Hepatocyte (in vitro differentiated cells): ENCODE measurements at places on chromosomes 2 and 18.

GRCh38 chr2:128347701-128348539 lies 29.3 kb upstream of the HS6ST1 start:
- peak overlapping the region; percentile 75 for H3K27ac ChIP-seq
- no peaks in the 10 kb centered on the region for H3K27me3 ChIP-seq
- H3K4me1 ChIP-seq, result peaks cover 14% of the 10 kb centered on the region
- no peaks in the 10 kb centered on the region for H3K36me3 ChIP-seq
- peak; percentile 75 for DNase-seq

DNA sequence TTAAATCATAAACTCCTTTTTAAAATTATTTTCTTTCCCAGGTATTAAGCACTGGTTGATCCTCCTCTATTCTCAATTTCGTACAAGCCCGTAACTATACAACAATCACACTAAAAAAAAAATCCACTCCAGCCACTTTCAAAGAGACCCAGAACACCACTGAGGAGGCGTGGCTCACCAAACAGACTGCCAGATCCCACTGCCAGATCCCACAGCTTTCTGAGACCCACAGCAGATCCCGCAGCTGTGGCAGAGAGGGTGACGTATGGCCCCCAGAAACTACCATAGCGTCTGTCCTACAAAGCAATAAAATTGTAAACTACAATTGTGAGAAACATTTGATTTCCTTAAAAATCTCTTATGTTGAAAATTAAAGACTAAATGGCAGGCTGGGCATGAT lies 230.7 kb upstream of the PXDN start:
- no peaks in the 10 kb centered on the region for H3K36me3 ChIP-seq
- DNase-seq, result no peak
- H3K4me3 ChIP-seq, result no peak overlapping the region
- no peak overlapping the region for H3K27ac ChIP-seq
- peaks cover 9% of the 10 kb centered on the region for H3K4me1 ChIP-seq
- H3K27me3 ChIP-seq, result no peaks in the 10 kb centered on the region

- no peaks in the 10 kb centered on the region for H3K27me3 ChIP-seq
- H3K4me1 ChIP-seq, result no peaks in the 10 kb centered on the region
- H3K36me3 ChIP-seq, result no peaks in the 10 kb centered on the region
- DNase-seq, result no peak
Measured at GRCh38 chr2:24472416-24472815, 18.6 kb upstream of the NCOA1 start.

DNA sequence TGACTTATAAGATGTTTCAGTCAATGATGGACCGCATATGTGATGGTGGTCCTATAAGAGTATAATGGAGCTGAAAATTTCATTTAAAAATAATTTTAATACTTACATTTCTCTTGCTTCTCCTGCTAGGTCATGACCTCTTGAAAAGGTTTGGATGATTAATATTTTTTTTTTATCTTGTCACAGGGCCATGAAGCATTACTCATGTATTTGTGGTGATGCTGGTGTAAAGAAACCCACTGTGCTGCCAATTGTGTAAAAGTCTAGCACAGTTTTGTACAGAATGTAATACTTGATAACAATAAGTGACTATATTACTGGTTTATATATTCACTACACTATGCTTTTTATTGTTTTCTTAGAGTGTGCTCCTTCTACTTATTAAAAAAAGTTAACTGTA lies 124.2 kb upstream of the CELF4 start:
- H3K27ac ChIP-seq, result no peak overlapping the region
- no peak overlapping the region for H3K4me3 ChIP-seq
- DNase-seq, result no peak
- no peaks in the 10 kb centered on the region for H3K4me1 ChIP-seq
- H3K27me3 ChIP-seq, result no peaks in the 10 kb centered on the region
- H3K36me3 ChIP-seq, result no peaks in the 10 kb centered on the region

DNA sequence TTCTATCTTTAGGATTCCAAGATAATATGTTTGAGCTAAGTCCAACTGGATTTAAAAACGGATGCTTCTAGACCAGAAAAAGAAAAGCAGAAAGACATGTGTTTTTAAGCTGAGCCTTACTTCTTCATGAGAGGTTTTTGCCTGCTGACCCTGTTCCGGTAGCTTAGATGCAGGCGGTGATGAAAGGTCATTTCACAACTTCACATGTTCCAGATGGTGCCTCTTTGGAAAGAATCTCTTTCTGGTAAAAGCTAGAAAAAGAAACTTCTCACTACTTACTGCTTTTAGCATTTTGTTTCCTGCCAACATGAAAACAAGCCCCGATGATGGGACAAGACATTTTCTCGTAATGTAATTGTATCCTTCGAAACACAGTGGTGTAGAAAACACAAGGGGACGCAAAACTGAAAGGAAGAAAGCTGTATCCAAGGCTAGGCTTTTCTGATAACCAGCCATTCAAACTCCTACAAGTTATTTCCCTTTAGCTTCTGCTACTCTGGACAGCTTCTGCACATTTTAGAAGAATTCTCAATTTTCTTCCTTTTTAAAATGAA lies 407.3 kb upstream of the LYPD1 start:
- H3K27me3 ChIP-seq, result peaks cover 4% of the 10 kb centered on the region
- H3K27ac ChIP-seq, result peak overlapping the region; percentile 15
- H3K4me3 ChIP-seq, result no peak overlapping the region
- peak; percentile 39 for DNase-seq

- no peak overlapping the region for H3K4me3 ChIP-seq
- DNase-seq, result peak; percentile 63
- H3K4me1 ChIP-seq, result peaks cover 28% of the 10 kb centered on the region
- no peaks in the 10 kb centered on the region for H3K36me3 ChIP-seq
Measured at GRCh38 chr18:3044931-3045698, 32.2 kb upstream of the LPIN2 start.

- H3K36me3 ChIP-seq, result no peaks in the 10 kb centered on the region
- peak overlapping the region; percentile 92 for H3K27ac ChIP-seq
- H3K4me1 ChIP-seq, result no peaks in the 10 kb centered on the region
- peak overlapping the region; percentile 88 for H3K4me3 ChIP-seq
Measured at GRCh38 chr18:34493566-34494358, 216.3 kb upstream of the DTNA start.

DNA sequence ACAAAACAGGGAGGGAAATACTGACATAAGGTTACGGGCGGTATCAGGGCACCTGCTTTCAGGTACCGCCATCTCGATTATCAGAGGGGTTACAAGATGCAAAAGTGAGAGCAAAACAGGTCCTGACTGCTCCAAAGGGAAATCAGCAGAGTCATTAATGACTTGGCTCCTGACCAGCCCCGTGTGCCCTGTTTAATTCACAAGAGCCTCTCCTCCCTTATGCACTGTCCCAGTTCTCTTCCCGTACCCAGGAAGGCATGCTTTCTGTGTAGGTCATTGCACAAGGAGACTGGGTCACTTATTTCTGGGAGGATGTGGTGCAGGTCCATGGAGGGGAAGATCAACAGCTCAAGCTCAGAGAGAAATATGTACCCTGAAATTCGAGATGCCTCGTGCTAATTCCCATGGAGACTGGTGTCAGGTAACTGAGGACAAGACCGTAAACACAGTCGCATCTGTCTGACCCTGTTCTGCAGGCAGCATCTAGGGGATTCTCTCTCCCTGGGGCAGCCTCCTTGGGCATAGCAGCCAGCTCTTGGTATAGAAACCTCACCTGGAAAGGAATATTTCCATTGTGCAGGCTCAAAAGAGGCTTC lies 79.9 kb downstream of the HNRNPLL start:
- H3K27me3 ChIP-seq, result no peaks in the 10 kb centered on the region
- H3K4me3 ChIP-seq, result no peak overlapping the region
- H3K36me3 ChIP-seq, result no peaks in the 10 kb centered on the region
- H3K27ac ChIP-seq, result no peak overlapping the region

GRCh38 chr2:151176661-151177060 lies 85.0 kb downstream of the RBM43 start:
- H3K27ac ChIP-seq, result no peak overlapping the region
- no peak overlapping the region for H3K4me3 ChIP-seq
- no peaks in the 10 kb centered on the region for H3K36me3 ChIP-seq
- DNase-seq, result no peak
- H3K27me3 ChIP-seq, result no peaks in the 10 kb centered on the region
- H3K4me1 ChIP-seq, result peaks cover 7% of the 10 kb centered on the region

DNA sequence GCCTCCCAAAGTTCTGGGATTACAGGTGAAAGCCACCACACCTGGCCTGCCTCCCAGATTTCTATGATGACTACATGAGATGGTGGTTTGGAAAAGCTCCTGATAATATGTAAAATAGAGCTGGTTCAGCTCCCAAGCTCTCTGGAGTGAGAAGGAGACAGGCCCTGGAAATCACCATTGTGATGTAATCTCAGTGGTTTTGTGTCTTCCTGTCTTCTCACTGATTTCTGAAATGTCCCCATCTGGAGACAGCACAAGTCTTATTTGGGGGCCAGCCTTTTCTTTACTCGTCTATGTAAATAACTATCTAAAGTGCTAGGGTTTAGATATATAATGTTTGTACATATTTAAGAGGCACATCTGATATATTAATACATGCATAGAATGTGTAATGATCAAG lies 64.0 kb downstream of the CCNT2 start:
- no peaks in the 10 kb centered on the region for H3K4me1 ChIP-seq
- H3K27ac ChIP-seq, result no peak overlapping the region
- no peak for DNase-seq
- H3K27me3 ChIP-seq, result peaks cover 12% of the 10 kb centered on the region
- H3K36me3 ChIP-seq, result no peaks in the 10 kb centered on the region

- no peak overlapping the region for H3K27ac ChIP-seq
- peaks cover 4% of the 10 kb centered on the region for H3K27me3 ChIP-seq
- H3K36me3 ChIP-seq, result no peaks in the 10 kb centered on the region
- DNase-seq, result no peak
Measured at GRCh38 chr2:145412155-145412554, 892.2 kb upstream of the ZEB2 start.

GRCh38 chr2:129769185-129769991 lies 210.1 kb upstream of the RAB6C start:
- no peak overlapping the region for H3K27ac ChIP-seq
- no peak overlapping the region for H3K4me3 ChIP-seq
- peaks cover 2% of the 10 kb centered on the region for H3K27me3 ChIP-seq
- H3K36me3 ChIP-seq, result no peaks in the 10 kb centered on the region
- no peak for DNase-seq
- no peaks in the 10 kb centered on the region for H3K4me1 ChIP-seq

DNA sequence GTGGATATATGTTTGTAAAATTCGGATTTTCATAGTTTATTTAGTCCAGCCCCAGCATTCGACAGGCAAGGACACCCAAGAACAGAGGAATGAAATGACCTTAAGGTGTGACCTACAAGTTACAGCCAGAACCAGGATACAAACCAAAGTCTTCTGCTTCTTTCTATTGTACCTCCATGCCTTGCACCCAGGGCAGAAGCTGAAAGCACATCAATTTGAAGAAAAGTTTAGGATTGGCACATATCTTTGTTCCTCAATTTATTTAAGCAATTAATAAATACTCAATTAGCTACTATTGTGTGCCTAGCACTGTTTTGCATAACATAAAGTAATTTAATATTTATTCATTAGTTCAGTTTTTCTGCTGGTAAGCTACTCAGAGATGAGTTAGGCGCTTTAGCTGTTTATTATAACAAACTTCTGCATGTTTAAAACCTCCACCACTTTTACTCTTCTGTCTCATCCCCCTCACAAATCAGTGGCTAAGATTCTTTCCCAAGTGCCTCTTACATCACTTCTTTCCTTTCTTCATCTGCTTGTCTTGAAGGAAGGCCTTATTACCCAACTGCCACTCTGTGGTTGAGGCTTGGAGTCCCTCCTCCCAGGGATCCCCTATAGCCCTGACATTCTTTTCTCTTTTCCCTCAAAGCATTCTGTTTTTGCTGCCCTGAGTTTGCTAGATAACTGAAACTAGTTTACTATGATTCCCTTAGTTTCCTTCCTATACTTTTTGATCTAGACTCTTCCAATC lies 37.1 kb upstream of the DARS1 start:
- DNase-seq, result no peak
- H3K27me3 ChIP-seq, result no peaks in the 10 kb centered on the region
- H3K4me3 ChIP-seq, result no peak overlapping the region
- no peak overlapping the region for H3K27ac ChIP-seq
- H3K36me3 ChIP-seq, result no peaks in the 10 kb centered on the region

- no peaks in the 10 kb centered on the region for H3K27me3 ChIP-seq
- no peaks in the 10 kb centered on the region for H3K36me3 ChIP-seq
- H3K4me3 ChIP-seq, result no peak overlapping the region
- DNase-seq, result no peak
- peaks cover 7% of the 10 kb centered on the region for H3K4me1 ChIP-seq
- H3K27ac ChIP-seq, result no peak overlapping the region
Measured at GRCh38 chr18:7822435-7823331, 255.6 kb downstream of the PTPRM start.

DNA sequence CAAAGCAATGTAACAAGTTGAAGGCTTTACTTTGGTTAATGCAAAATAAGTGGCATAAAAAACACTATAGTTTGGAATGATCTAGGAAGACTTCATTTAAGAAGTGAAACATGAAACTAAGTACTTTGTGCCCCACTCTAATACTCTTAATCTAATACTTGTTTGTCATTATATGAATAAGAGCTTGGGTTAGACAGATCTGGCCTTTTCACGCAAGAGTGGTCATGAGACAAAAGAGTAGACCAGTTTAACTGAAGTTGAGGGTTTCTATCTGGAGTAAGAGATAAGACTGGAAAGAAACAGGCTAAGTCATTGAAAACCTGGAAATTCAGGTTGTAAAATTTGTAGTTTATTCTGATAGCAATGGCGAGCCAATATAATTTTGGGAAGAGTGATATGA lies 2.8 kb downstream of the SLC30A6 start:
- no peaks in the 10 kb centered on the region for H3K36me3 ChIP-seq
- no peak for DNase-seq
- H3K27me3 ChIP-seq, result no peaks in the 10 kb centered on the region
- no peak overlapping the region for H3K27ac ChIP-seq

DNA sequence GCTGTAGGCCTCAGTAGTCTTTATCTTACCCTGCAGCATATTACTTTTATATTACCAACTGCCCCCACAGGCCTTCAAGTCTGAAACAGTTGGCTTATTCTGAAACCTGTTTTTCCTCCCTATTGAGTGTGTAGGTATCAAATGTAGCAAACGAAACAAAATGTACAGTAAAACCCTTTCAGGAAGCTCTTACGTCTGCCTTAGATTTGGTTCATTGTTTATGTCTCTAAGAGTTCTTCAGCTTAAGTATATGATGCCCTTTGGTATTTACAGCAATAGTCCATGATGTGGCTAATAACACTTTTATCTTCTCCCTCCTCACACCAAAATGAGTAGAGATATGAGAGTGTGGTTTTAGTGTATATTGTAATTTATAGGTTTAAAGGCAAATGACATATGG lies 108.8 kb downstream of the DOCK10 start:
- no peaks in the 10 kb centered on the region for H3K4me1 ChIP-seq
- H3K27me3 ChIP-seq, result no peaks in the 10 kb centered on the region
- no peaks in the 10 kb centered on the region for H3K36me3 ChIP-seq
- H3K27ac ChIP-seq, result no peak overlapping the region

- no peaks in the 10 kb centered on the region for H3K27me3 ChIP-seq
- DNase-seq, result no peak
- H3K4me3 ChIP-seq, result no peak overlapping the region
- H3K4me1 ChIP-seq, result no peaks in the 10 kb centered on the region
- peaks cover 4% of the 10 kb centered on the region for H3K36me3 ChIP-seq
- no peak overlapping the region for H3K27ac ChIP-seq
Measured at GRCh38 chr18:54147439-54147838, 77.0 kb downstream of the MBD2 start.

- no peak overlapping the region for H3K4me3 ChIP-seq
- no peaks in the 10 kb centered on the region for H3K27me3 ChIP-seq
- DNase-seq, result peak; percentile 15
- H3K27ac ChIP-seq, result peak overlapping the region; percentile 89
Measured at GRCh38 chr2:188785490-188785889, 188.7 kb upstream of the COL3A1 start.
